CD4-positive, CD25-positive, alpha-beta regulatory T cell (primary cell): ENCODE measurements at places on chromosomes 4 and X. TPM values are rescaled to one million over a fixed set of nuclear protein-coding genes. Genes with fewer than 3 reads are reported as not detected.

Gene ASB9
- total RNA-seq = not detected

DNA sequence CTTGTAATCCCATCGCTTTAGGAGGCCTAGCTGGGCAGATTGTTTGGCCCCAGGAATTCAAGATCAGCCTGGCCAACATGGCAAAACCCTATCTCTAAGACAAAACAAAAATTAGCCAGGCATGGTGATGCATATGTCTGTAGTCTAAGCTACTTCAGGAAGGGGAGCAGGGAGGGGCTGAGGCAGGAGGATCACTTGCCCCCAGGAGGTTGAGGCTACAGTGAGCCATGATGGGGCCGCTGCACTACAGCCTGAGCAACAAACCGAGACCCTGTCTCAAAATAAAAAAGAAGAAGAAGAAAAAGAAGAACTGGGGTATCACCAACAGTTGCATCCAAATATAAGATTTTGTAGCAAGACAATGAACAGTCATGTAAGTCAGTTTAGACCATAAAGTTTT is 47.3 kb upstream of the NFKB1 start:
- DNase-seq = no peak

- peak; percentile 15 for DNase-seq
Measured at GRCh38 chr4:106502106-106502699, 133.6 kb upstream of the GIMD1 start.

Gene PNCK
- 0.54 TPM for total RNA-seq

DNA sequence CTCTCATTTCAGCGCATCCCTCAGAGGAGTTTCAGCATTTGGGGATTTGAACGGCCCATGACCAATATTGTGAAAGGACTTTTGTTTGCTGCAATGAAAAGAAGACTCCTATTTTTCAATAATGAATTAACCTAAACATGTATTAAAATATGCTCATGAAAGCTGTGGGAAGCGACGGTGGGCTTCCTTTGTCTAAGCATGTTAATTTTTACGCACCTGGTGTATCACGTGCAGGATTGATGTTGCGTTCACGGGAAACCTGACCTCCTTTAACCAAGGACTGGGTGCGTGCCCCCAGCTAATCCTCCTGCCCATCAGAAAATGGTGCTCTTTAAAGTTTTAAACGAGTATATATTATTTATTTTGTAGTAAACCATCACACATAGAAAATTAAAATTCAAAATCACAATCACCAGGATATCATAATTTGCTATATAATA is 590 bp upstream of the CCDC110 start:
- DNase-seq = no peak

- no peak for DNase-seq
Measured at GRCh38 chr4:1813231-1813630, 20.1 kb downstream of the FGFR3 start.

DNA sequence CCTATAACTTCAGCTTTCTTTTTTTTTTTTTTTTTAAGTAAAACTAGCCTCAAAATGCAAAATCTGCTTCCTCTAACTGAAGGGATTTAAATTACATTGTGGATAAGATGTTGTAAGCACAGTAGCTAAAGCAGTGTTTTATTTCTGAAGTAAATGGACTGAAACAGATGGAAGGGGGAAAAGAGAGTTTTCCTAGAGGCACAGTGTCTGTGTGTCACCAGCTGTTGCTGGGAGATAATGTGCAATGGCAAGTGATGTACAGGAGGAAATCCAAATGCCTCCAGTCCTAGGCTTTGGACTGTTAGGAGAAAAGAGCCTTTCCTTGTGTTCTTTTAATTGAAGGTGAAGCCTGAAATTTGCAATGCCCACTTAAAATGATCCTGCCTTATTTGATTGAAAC is 672.1 kb downstream of the GRXCR1 start:
- DNase-seq = no peak

Gene BRS3
- not detected for total RNA-seq

DNA sequence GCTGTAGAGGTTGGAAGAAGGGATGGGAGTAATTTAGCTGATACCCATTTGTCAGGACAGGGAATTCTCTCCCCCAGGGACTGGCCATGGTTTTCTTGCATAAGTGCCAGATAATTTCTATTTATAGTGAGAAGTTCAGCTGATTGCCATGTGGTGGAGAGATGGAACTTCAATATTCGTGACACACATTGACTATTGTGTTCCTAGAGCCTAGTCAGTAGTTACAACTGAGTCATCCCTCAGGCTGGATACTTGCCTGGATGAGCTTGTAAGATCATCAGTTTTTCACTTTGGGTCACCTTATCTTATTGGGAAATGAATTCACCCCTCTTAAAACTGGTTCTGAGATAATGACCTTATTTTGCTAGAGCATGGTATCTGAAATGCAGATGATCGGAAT is 32.2 kb downstream of the CFAP299 start:
- DNase-seq = no peak

Gene SORBS2
- 0.07 TPM for total RNA-seq

GRCh38 chrX:84441143-84441542 is 61.1 kb downstream of the HDX start:
- no peak for DNase-seq

DNA sequence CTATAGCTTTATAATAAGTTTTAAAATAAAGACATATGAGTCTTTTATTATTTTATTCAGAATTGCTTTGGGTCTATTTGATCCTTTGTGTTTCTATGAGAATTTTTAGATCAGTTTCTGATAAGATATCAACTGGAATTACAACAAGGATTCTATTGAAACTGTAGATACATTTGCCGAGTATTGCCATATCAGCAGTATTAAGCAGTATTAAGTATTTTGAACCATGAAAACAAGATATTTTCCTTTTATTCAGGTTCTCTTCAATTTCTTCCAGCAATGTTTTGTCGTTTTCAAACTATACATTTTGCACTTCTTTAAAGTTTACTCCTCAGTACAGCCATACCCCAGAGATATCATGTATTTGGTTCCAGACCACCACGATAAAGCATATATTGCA is 598.8 kb downstream of the DACH2 start:
- no peak for DNase-seq

GRCh38 chr4:182062936-182063335 is 180.3 kb upstream of the TENM3 start:
- DNase-seq = no peak

DNA sequence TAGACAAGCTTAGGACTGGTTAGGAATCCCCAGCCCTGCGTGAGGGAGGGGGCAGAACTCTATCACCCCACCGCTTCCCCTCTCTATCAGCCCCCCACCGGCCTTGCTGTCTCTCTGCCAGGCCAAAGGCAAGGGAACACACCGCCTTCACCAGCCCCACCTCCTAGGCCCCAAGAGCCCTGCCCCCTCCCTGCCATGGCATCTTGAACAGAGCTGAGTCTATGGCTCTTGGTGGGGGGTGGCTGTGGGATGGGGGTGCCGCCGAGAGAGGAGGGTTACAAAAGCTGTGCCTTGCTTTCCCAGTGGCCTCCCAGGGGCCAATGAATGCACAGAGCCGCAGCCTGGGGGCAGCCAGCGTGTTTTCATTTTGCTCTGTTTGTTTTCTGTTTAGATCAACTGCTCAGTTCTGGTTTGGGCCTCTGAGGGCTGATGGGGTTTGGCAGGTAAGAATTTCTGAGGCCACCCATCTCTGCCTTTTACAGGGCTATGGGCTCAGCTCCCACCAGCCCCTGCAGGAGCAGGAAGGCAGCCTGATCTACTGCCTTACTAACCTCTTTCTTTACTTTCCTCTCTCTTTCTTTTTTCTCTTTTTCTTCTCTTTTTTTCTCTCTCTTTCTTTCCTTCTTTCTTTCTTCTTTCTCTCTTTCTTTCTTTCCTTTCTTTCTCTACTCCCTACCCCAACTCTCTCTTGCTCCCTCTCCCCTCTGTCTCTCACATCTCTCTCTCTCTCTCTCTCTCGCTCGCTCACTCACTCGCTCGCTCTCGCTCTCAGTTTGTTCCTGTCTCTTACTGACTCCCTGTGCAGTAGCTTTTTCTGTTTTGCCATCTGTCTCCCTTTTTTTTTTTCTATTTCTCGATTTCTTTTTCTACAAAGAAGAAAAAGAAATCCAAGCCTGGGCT is 128.3 kb downstream of the PJA1 start:
- DNase-seq = no peak

DNA sequence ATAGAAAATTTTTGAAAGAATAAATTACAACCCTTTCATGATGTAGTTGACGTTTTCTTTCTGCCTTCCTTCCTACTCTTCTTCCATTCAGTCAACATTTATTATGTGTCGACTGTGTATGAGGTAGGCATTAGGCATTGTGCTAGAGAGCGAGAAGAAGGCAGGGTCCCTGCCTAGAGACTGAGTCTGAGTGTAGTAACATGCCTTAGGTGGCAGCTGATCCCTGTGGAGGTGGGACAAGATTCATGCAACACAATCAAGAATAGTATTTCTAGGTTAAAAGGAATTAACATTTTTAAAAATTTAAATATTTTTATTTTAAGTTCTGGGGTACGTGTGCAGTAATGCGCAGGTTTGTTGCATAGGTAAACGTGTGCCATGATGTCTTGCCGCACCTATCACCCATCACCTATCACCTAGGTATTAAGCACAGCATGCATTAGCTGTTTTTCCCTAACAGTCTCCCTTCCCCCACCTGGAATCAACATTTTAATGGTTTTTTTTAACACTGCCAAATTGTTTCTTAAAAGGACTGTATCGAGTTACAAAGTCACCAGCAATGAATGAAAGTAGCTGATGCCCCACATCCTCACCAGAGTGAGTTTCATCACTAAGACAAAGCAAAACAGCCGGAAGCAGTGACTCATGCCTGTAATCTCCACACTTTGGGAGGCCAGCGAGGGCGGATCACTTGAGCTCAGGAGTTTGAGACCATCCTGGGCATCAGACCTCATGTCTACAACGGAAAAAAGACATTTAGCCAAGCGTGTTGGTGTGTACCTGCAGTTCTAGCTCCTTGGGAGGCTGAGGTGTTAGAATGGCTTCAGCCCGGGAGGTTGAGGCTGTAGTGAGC is 84.0 kb downstream of the WWC2 start:
- no peak for DNase-seq

DNA sequence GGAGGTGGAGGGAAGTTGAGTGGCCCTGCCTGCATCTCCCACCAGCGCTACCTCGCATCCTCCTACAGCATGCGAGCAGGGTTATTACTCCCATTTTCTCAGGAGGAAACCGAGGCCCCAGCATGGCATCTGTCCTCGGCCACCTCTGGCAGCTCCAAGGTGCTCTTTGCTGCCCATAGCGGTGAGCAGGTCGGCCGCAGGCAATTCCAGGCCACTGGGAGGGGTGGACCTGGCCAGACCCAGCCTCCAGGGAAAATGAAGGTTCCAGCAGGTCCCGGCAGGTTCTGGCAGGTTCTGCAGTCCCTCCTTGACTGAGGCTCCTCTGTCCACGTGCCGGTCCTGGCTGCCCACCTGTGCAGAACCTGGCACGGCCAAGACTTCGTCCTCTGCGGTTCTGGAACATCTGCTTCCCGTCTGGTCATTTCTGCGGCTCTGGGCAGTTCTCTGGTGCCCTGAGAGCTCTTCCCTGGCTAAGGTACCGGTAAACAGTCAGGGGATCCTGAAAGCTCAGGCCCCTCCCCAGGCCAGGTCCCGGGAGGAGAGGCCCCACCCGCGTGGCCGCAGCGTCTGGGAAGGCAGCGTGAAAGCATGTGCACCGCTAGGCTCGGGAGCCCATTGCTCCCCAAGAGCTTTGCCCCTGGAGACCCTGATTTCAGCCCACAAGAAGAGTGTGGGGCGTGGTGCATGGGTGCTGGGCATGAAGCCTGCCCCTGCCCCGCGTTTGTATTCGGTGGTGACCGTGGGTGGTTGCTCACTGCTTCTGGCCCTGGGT is 112.0 kb upstream of the ADRA2C start:
- no peak for DNase-seq

DNA sequence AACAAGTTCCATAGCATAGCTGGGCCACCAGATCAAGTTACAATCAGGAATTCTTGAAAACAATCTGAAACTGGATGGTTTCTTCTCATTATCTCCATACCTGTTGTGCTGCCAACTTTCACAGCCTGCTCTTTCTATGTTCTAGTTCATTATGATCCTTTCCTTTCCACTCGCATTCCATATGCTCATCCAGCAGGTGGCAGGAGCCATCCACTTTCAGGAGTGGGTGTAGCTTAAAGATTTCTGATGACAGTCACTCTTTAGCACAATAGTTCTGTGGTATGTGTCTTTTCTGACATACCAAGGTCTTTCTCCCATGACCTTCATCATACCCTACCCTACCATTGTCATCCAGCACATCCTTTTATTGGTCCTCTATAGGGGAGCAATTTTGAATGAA is 46.4 kb downstream of the PAGE2 start:
- DNase-seq = peak; percentile 6

GRCh38 chr4:75724867-75725724 is 719 bp downstream of the USO1 start:
- DNase-seq = peak; percentile 34

GRCh38 chrX:150502979-150503897 is 65.2 kb upstream of the MTM1 start:
- no peak for DNase-seq

- DNase-seq = no peak
Measured at GRCh38 chr4:112889619-112890527, 159.6 kb upstream of the ANK2 start.
